ENCODE measurements at places on chromosomes 13 and 19.

DNA sequence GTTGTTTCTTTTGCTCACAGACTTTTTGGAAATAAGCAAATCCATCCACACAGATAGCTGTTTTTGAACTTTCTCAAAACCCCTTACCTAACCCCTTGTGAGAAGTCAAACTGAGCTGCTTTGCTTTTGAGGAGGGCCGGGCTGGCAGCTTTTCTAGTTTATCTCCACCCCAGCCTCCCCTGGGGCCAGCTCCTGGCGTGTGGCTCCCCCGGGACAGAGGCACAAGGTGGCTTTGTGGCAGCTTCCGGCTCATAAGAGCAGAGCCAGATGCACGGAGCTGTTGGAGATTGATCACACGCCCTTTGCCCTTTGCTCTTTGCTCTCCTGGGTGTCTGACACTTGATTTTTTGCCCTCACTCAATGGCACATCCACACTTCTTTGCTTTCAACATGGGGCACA, 24.9 kb upstream of the RNF113B start:
- DNase-seq = no peak

DNA sequence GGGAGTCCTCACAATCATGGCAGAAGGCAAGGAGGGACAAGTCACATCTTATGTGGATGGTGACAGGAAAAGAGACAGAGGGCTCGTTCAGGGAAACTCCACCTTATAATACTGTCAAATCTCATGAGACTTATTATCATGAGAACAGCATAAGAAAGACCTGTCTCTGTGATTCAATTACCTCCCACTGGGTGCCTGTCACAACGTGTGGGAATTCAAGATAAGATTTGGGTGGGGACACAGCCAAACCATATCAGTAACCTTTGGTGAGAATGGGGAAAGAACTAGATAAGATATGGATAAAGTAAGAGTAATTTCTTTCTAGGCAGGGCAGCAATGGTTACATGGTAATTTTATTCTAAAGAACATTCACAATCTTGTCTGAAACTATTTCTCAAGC, 344.9 kb upstream of the KLF12 start:
- no peak for DNase-seq

DNA sequence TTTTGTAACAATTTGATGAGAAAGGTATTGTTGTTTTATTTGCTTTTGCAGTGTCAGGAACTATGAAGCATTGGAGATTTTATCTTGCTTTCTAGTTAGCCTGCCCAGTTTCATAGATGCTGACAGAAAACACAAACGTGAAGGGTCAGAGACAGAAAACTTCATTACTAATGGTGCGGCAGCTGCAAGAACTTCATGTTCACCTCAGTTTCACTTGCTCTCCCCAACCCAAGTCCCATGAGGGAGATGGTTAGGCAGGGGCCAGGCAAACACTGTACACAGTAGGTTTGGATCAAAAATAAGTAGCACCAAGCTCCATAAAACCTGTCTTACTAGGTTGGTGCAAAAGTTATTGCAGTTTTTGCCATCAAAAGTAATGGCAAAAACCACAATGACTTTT, 550.2 kb upstream of the MIR17HG start:
- no peak for DNase-seq

GRCh38 chr13:110726726-110727125, 13.2 kb downstream of the ING1 start:
- DNase-seq = peak; percentile 68

DNA sequence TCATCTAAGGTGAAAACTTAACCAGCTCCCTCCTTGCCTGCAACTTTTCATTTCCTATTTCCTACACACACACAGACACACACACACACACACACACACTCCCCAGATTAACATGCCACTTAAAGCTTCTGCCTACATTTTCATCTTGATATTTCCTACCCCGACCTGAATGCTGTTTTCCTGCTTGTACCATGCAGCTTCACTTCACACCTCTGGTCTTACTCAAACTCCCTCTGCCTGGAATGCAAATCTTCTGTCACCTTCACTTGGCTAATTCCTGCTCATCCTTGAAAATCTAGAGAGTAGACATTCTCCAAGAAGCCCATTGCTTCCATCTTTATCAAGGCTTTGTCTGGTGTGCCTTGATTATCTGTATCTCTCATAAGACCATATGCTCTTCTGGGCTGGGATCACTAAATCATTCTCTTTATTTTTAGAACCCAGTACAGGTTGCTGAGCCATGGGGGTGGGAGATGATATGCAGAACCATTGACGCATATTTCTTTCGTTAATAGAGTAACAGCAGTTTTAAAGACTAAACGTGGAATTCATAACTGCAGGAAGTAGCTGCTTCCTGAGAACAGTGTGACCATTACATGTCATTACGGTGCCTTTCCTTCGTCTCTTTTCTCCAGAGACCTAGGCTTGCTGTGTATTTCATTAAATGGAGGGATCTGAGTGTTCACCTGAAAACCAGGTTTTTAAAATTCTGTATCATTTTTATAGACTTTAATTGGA, 37.7 kb downstream of the CNMD start:
- DNase-seq = no peak

GRCh38 chr13:46320821-46321220, 66.2 kb downstream of the RUBCNL start:
- DNase-seq = no peak

DNA sequence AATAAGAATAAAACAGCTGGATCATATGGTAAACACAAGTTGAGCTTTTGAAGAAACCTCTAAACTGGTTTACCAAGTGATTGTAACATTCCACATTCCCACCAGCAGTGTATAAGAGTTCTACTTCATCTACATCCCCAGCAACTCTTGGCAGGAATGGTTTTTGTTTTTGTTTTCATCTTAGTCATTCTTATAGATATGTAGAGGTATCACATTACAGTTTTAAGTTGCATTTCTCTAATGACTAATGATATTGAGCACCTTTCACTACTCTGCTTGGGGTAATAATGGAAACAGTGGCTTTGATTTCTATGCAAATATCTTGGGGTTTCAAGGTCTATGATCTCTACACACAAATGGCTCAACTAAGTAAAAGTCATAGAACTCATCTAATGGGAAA, 614.5 kb downstream of the TBC1D4 start:
- no peak for DNase-seq

DNA sequence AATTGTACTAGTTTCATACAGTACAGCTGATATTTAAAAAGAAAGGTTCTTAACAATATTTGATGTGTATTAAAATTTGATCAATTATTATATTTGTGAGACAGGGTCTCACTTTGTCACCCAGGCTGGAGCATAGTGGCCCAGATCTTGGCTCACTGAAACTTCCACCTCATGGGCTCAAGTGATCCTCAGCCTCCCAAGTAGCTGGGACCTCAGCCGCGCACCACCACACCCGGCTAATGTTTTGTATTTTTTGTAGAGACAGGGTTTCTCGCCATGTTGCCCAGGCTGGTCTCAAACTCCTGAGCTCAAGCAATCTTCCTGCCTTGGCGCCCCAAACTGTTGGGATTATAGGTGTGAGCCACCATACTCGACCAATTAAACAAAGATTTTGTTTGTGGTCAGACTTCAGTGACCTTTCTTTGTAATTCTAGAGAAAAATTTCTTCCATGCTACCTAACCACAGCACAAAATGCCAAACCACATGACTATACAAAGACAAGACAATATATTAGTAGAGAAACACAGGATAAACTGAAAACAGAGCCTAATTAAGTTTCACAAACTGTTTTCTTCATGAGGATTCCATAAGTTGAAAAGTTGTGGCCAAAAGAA, 59.6 kb downstream of the RBM26 start:
- DNase-seq = no peak

GRCh38 chr13:43487461-43487860, 299.3 kb downstream of the ENOX1 start:
- no peak for DNase-seq

DNA sequence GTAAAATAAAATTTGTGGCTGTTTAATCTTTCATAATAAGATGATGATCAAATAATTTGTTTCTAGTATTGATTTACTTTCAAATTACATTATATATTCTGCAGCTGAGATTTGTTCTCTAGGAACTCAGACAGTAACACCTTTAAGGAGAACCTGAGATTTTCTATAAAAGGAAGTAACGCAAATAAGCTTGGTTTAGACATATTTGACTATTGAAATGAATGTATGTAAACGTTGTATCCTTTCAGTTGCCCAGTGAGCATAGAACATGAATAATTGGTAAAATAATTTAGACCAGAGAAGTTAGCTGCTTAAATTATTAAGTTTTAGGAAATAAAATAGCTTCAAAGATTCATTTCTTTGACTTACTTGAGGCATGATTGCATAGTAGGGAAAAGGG, 3.1 kb downstream of the CDK8 start:
- no peak for DNase-seq

DNA sequence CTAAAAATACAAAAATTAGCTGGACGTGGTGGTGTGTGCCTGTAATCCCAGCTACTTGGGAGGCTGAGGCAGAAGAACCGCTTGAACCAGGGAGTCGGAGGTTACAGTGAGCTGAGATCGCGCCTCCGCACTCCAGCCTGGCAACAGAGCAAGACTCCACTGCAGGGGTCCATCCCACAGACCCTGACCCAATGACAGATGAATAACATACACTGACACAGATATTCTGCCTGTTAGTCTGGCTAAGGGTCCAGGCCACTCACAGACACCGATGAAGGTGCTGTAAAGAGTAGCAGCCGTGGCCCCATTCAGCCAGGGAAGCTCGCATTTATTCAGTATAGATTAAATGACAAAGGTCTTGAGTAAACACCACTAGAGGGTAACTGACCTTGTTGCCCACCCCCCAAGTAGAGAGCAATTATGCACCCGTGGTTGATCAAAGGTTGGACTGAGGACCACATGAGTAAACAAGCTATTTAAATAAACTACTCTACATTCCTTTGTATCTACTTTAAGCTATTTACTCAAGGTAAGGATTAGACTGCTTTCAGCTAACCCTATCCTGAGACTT, 8.5 kb upstream of the CRYL1 start:
- DNase-seq = no peak

GRCh38 chr19:29810504-29810871, 1.3 kb upstream of the CCNE1 start:
- DNase-seq = no peak

DNA sequence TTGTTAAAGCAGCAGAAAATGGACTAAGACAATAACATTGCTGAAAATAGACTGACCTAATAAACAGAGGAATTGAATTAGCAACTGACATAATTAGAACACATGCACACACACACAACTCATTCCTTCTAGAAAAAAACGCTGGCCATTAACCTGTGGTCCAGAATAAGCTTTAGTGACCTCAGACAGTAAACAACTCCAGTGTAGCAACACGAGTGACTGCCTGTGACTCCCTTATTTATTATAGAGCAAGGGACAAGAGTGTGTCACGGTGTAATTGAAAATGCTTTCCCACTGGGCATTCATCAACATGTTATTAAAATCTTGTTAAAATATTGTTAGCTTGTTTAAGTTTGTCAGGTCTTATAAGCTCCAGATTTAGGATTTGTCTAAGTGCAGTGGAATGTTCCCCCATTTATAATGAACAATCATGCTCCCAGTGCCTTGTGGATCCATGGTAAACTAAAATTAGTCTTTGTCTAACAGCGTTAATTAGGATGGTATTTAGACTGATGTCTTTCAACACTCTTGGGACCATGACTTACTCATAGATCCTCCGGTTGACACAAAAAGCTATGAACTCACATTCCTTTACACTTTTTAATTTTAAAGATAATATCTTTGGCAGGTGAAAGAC, 111.7 kb upstream of the IRS2 start:
- no peak for DNase-seq

DNA sequence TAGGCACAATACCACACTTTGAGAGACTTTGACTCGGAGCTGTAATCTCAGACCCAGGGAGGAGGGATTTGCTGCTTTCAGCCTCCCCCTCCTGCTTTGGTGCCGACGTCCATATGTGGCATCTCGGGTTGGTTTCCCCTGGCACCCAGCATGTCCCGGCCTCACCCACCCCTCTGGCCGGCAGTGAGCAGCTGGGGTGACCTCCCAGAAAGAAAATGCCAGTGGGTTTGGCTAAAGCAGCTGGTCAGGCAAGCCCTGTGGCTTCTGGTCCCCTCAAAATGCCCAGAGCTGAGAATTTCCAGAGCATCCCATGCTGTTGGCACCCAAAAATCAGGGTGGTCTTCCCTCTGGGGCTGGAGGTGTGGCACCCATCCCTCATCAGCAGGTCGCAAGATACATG, 34.1 kb downstream of the INSR start:
- DNase-seq = no peak

GRCh38 chr13:25679159-25679558, 307.4 kb downstream of the ATP8A2 start:
- DNase-seq = no peak

- no peak for DNase-seq
These were observed 16.7 kb upstream of the SERPINE3 start for GRCh38 chr13:51322826-51323225.

GRCh38 chr13:48001114-48001881, at the start of gene SUCLA2:
Gene SUCLA2 (minus strand): TSS chr13:48001273. CDS start chr13:48001269, 4 bp downstream.
- DNase-seq = peak; percentile 94

DNA sequence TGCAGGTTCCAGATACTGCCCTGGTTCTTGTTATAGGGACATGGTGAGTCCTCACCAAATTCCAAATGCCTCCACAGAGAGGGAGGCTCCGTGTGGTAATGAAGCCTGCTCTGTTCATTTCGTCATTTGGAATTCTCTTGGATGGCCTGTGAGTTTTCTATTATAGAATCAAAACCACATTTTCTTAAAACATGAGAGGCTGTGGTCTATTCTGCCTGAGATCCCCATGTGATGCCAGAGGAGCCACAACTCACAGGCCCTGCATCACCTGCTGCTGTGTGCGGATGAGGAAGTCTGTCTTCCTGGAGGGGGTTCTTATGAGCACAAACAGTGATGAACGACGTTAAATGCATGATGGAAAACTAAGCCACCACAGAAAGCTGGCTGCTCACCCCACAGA, 264.4 kb downstream of the UQCRFS1 start:
- no peak for DNase-seq

- DNase-seq = peak; percentile 69
These were observed 2.5 kb upstream of the LHB start for GRCh38 chr19:49019242-49019932.

DNA sequence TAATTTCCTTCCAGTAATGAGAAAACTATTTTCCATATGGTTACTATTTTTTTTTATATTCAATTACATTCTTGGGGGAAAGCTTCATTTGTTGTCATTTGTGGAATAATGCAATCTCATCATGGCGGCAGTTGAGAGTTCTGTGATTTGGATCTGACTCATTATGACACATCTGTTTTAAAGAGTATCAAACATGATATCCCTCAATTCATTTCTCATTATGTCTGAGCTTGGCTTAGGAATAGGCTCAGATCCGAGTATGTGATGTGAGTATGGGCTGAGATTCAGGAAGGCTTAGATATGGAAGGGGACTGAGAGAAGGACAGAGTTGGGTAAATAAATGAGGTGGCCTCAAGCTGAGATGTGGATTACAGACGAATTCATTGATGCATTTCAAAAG, 64.4 kb downstream of the POSTN start:
- no peak for DNase-seq

DNA sequence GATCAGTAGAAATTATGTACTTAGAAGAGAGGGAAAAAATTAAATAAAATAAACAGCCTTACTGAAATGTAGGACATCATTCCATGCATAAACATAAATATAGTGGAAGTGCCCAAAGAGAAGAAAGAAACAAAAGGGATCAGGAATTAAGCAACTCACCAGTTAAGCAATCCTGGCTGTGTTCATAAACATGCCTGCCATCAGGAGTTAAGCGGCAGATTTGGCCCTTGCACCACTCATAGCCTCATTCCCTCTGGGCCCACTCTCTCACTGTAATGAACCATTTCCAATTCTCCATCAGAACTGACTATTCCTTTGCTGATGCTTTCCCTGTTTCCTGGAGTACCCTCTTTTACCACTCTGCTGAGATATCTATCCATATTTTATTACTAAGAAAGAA, 281.4 kb downstream of the LHFPL6 start:
- DNase-seq = no peak

Data from activated naive CD4-positive, alpha-beta T cell treated with anti-CD3 and anti-CD28 coated beads, Interleukin-2, amount 50 U/mL, for 72 hours (primary cell).